Activated CD4-positive, CD25-positive, alpha-beta regulatory T cell treated with anti-CD3 and anti-CD28 coated beads, Interleukin-2, amount 50 U/mL, for 72 hours (primary cell): ENCODE measurements at places on chromosomes 12 and 14.
A peak's percentile ranks its signal among the peaks of the same experiment; 100 is the strongest.

DNA sequence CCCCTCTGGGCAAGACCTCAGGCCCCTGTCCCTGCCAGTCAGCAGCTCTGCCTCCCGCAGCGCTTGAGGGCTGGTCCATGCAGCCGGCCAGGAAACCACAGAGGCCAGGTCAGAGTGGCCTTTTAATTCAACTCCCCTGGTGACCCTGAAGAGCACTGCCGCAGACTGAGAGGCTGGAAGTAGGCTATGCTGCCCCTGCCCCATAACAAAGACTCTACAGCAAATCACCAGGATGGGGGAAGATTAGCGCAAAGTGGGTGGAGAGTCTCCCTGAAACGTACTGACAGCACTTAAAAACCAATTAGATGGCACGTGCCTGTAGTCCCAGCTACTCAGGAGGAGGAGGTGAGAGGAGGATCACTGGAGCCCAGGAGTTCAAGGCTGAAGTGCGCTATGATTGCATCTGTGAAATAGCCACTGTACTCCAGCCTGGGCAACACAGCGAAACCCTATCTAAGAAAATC lies 70.5 kb downstream of the ITPK1 start:
- no peak for DNase-seq

DNA sequence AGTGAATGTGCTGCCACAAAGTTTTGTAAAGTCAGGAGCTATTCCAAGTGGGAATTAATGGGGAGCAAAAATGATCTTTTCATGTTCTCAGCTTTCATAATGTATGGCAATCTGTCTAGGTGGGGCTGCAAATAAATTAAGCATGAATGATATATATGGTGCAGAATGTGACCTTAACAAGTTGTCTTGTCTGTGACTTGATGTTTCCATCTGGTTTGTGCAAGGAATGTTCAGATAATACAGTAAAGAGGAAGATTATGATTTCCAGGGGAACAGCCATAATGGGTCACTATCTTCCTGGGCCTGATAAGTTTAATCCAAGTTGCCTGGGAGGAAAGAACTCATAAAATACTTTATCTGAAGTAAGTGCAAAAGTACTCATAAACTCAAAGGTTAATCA lies 1815.8 kb upstream of the FLRT2 start:
- no peak for DNase-seq

- no peak for DNase-seq
Observed at GRCh38 chr12:34388636-34389377, 366.5 kb downstream of the ALG10 start.

DNA sequence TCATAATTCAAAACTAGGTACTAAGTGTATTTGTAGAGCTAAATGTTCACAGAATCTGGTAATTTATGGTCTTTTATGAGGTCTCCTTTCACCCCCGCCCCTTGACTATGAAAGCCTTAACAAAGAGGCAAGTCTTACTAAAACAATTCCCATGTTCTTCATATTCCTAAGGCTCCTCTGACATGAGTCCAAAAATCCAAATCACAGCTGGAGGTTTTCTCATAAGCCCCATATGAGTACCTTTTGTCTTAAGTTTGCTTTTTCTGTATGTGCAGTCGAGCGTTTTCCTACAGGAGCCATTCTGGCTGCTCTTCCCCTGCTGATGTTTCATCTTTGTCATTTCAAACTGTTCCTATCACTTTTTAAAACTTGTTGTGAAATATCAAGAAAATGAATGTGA lies 55.2 kb downstream of the SIX1 start:
- no peak for DNase-seq

DNA sequence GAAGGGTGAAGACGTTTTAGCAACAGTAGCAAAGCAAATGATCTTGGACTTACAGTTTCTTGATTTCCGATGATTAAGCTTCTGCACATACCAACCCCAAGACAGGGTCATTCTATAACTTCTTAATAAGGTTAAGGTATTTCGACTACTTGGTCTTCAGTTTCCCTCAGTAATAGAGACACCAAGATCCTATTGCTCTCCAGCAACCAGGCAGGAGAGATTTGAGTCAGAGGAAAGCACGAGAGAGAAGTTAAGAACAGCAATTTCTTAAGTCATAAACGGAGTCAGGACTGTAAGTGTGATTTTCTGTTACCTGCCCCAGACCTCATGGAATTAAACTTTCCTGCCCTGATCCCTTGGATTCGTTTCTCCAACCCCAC lies 215.6 kb downstream of the TTC8 start:
- no peak for DNase-seq

- DNase-seq: no peak
Observed at GRCh38 chr14:82080370-82080769, 546.7 kb upstream of the SEL1L start.

DNA sequence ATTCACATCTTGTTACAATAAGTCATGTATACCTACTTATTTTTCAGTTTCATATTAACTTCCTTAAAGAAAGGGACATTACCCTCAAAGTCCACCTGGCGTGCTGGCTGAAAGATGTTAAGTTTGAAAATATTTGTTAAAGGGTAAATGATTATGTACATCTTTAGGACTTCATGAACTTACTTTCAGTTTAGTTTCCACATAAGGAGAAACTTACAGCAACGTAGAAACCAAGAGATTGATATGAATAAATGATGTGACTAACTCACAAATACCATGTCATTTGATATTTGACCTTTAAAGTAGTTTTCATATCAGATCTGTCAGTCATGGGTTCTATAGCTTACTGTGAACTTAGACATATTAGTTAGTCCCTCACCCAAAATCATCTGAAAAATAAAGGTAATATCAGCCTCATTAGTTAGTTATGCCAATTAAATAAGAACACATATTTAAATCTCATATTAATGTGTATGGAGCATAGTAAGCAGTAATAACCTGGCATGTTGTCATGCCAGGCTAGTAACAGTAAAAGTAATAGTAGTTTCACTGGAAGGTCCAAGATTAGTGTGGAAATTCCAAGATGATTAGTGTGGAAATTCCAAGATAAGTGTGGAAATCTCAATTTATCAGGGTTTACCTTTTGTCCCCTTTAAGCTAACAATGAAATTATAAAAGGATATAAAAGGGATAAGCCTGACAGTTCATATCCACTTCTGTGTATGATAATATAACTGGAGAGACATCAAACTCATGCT lies 1.9 kb upstream of the CLEC2D start:
- DNase-seq: no peak

DNA sequence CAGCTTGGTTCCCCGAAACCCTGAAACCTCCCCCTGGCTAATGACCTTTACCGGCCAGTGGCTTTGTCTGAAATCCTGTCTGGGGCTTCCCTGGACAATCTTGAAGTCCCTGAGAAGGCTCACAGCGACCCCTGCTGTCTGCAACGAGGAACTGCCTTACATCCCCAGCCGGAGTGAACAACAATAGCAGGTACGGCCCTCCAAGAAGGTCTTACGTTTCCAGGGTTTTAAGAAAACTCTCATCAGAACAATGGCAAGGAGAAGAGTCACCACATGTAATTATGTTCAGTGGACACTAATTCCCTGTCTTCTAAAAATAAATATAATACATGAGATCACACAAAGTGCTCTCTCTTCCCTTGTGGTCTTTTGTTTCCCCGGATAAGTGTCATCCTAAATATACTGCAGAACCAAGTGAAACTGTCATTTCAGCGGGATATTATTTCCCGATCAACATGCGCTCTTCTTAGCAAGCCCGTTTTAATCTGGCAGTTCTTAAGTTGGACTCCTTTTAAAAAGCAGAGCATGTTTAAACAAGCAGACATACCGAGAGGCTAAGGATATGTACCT lies 53.3 kb downstream of the RBM19 start:
- peak; percentile 50 for DNase-seq

DNA sequence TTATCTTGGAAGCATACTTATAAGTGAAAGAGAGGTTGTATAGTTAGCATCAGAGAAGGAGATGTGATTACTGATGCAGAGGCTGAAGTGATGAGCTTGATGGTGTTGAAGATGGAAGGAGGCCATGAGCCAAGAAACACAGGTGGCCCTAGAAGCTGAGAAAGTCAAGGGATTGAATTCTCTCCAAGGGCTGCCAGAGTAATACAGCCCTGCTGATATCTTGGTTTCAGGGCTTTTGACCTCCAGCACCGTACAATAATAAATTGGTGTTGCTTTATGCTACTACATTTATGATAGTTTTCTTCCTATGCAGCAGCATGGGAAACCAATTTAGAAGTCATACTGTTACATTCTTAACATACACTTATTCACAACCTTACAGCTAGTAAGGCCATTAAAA lies 1133.3 kb downstream of the AACS start:
- no peak for DNase-seq

- no peak for DNase-seq
Observed at GRCh38 chr14:99315197-99315596, 43.2 kb upstream of the BCL11B start.

DNA sequence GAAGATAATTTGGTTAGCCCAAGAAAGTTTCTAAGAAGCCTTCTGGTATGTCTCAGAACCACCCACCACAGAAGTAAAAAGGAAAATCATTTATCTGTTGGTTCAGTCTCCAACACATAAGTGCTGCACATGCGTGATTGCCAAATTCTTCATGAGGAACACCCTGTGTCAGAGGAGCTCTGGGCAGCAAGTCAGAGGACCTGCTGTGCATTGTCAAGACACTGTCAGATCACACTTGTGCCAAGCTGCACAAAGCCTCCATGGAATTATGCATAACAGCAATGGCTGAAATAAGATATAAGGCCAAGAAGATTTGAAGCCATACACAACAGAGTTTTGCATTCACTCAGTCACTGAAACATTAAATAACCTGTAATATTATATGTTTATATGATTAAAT lies 1304.7 kb upstream of the FLRT2 start:
- no peak for DNase-seq

- DNase-seq: no peak
Observed at GRCh38 chr14:70622111-70622712, 19.5 kb upstream of the TTC9 start.

GRCh38 chr12:93722835-93723567 lies 45.8 kb downstream of the CRADD start:
- no peak for DNase-seq
